Stimulated activated CD8-positive, alpha-beta memory T cell treated with anti-CD3 and anti-CD28 coated beads, Interleukin-2, amount 100 ng/mL, for 1 hour (primary cell): ENCODE measurements at places on chromosomes 3 and 15.

GRCh38 chr15:59997070-59997701, 6.9 kb upstream of the FOXB1 start:
- DNase-seq, result peak; percentile 31

- DNase-seq, result no peak
These were observed 211.5 kb downstream of the NECTIN3 start for GRCh38 chr3:111283165-111283564.

- no peak for DNase-seq
These were observed 297.7 kb upstream of the CHRM5 start for GRCh38 chr15:33670567-33670966.

- no peak for DNase-seq
These were observed 83.8 kb upstream of the PPIB start for GRCh38 chr15:64246364-64247189.

GRCh38 chr3:127256733-127257271, 31.0 kb downstream of the PRR20G start:
- DNase-seq, result no peak

- DNase-seq, result no peak
These were observed 6.5 kb downstream of the RUBCN start for GRCh38 chr3:197730200-197730599.

DNA sequence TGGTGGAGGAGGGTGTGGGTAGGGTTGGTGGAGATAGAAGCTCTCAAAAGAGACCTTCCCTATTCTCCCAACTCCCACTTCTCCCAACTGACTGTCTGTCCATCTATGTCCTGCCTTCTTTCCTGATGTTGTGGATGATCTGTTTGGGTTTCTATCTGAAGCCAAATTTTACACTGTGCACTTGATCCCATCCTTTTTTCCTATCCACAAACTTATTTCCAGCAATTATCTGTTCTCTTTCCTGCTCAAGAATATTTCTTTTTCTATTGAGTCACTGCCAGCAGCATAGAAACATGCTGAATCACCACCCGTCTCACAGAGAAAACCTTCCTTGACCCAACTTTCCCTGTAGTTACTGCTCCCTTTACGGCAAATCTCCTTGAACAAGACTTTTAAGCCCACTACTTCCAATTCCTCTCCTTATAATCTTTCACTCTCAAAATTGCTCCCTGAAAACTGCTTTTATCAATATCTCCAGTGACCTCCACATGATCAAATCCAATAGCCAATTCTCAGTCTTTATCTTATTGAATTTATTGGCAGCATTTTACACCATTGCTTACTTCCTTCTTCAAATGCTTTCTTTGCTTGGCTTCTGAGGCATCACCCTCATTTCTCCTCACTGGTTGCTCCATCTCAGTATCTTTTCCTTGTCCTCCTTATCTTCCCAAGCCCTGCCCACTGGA, 141.2 kb upstream of the SLC7A14 start:
- no peak for DNase-seq

GRCh38 chr3:88912294-88912877, 195.0 kb upstream of the EPHA3 start:
- DNase-seq, result no peak

DNA sequence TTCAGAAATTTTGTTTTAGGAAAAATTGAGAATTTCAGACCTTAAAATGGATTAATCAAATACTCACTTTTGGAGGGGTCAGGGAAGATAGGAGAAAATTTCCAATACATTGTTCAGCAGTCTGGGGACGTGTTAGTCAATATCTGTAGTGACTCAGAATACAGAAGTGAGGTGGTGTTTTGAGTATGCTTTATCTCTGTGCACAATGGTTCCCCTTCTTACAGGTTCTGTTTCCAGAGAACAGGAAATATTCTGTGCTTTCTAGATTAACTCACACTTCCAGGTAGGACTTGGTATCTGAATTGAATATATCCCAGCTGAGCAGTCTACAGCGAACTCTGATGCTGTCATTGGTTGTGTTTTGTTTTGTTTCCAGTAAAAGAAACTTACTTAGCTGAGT, 30.7 kb upstream of the CCDC54 start:
- no peak for DNase-seq

DNA sequence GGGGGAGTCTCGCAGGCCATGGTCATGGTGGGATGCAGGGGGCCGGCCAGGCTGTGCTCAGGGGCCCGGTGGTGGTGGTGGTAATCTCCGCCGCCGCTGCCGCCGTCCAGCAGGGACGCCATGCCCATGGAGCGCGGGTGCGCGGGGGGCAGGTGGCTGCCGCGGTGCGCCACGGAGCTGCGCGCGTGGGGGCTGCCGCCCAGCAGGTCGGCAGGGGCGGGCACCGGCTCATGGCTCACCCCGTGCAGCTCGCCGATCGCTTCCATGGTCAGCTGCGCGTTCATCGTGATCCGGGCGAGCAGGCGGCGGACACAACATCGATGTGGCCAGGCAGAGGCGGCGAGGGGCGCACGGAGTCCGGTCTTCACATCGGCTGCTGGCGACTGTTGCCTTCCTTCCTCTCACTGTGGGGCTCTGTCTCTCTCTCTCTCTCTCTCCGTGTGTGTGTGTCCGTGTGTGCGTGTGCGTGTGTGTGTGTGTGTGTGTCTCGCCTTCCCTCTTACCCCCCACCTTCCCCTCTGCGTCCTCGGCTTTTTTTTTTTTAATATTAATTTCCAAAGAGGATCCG, 451 bp downstream of the ONECUT1 start:
- no peak for DNase-seq

DNA sequence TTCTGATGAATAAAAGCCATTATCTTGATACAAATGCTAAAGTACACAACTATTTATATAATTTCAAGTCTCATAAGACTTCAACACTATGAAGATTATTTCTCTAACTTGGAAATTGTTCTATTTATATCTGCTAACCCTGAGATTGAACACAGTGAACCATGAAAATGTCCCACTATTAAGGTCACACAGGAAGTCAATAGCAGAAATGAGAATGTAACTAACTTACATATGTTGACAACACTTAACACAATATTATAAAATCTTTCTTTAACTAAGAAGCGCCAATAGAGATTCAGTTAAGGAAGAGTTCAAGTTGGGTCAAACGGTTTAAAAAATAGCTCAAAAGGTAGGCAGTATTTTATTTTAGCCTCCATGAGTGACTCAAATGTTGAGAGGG, 551.8 kb upstream of the CBLB start:
- no peak for DNase-seq

DNA sequence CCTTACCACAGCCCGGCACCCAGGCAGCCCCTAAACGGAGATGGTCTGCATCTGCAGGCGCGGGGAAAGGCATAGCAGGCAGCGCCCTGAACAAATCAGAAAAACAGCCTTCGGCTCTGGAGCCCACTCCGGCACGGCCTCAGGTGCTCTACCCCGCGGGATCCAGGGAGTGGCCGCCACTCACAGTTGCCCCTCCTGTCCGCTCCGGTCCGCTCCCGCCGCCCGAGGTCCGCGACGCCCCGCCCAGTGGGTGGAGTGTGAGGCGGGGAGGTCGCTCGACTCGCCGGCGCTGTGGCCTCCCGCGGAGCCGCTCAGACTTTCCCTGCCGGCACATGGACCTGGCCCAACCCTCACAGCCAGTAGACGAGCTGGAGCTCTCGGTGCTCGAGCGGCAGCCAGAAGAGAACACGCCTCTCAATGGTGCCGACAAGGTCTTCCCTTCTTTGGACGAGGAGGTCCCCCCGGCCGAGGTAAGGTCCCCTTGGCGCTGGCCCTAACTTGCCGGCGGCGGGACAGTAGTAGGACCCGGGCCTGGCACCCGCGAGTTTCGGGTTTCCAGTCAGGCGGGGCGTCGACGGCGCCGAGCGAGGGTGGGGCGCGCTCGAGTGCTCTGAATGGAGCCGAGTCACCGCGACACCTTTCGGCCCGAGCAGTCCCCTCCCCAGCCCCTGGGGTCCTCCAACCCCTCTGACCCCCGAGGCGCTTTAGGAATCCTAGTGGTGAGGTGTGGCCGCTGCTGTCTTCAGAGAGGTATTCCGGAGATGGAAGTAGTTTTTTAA, at the start of gene C3orf52:
Gene C3orf52 (plus strand): TSS at position 314 of the 779 bp plus-strand sequence. CDS start 19 bp downstream, at position 333.
- peak; percentile 12 for DNase-seq

DNA sequence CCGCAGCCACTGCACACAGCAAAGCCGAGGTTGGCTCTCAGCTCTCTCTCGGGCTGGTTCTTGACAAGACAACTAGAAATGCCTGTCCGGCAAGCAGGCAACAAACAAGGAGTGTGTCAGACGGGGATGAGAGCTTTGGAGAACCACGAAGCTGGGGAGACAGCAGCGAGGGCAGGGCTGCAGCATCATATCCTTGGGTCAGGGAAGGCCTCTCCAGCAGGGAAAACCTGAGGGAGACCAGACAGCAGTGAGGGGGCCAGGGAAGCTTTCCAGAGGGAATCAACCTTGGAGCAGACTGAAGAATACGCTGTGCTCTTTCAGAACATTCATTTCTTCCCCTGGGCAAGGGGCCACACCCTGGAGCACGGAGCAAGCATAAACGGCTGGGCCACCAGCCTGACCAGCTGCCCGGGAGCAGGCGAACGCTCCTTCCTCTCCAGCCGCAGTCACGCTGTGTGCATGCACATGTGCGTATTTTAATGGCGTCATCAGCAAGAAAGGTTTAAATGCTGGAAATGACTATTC, 58.7 kb downstream of the CHSY1 start:
- no peak for DNase-seq

DNA sequence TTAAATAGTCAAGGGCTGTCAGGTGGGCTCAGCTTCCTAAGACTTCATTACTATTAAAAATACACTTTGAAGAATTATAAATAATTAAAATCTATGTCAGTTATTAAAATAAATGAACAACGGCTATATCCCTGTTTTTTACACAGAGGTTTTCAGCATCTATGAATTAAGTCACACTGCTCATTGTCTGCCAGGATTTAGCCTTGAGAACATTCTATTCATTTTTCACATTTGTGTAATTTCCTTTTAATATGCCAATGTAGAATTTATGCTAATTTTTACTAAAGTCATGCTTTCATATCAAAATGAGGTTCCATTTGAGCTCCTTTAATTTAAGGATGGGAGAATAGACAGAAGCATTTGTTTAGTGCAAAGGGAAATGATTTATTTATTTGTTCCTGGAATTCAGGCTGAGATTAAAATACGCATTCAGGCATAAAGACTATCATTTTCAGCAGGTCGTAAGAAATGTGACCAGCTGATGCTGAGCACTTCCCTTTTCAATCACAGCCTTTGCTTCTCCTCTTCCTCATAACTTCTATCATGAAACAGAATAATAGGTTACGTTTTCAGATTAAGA, 345.1 kb downstream of the MFSD1 start:
- DNase-seq, result no peak

DNA sequence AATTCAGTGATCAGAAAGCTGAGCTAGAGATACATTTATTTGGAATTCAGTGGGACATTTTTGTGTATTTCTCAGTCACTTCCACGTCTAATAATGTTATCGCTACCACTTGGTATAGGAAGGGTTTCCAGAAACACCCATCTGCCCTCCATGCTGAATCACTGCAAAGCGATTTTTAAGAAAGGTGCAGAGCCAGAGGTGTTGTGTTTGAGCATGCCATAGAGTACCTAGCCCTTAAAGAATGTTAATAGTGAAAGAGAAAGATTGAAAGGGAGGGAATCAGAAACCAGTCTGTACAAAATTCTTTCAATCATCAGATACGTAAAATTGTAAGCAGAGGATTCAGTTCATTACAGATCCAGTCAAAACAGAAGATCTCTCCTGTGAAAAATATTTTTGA, 80.1 kb upstream of the ARL6 start:
- DNase-seq, result no peak

DNA sequence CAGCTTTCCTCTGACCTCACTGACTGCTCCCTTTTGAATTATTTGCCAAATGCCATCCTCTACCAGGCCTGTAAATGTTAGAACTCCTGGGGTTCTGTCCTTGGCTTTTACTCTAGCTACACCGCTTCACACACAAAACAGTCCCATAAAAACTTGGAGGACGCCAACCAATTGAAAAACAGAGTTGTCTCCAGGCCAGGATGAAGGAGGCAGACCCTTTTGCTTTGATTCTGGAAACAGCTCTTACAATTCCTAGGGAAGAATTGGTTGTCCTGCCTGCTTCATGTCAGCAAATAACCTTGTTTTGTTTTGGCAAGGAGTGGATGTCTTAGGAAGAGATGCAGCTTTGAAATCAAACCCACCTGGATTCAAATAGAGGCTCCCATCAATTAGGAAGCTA, 375.5 kb downstream of the UNC13C start:
- no peak for DNase-seq

GRCh38 chr3:134312873-134313846, 61.1 kb downstream of the AMOTL2 start:
- no peak for DNase-seq

DNA sequence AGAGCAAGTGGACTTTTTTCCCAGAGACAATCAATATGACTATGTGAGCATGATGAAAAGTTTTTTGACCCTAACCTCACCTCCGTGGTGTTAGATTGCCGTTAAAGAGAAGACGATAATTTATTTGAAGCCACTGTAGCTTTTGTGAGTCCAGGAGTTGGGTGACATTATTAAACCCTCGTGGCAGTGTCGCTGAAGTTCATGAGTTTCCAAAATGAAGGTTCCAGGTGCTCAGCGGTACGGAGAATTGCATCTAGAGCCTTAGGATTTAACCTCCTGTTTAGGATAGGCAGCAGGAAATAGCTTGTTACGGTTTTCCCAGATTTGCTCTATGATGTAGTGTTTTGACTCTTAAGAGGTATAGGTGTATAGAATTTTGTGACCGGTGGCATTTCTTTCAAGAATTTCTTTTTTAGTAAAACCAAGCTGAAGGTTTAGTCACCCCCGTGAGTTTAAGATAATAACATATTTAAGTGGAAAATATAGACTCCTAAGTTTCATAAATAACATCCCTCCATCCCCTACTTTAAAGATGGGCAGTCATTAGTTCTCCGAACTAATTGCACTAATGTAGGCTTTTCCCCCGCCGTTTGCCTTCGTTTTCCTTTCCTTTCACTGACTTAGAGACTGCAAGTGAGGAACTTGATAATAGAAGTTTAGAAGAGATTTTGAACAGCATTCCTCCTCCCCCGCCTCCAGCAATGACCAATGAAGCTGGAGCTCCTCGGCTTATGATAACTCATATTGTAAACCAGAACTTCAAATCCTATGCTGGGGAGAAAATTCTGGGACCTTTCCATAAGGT, 2.0 kb downstream of the SMC4 start:
- no peak for DNase-seq

- DNase-seq, result no peak
These were observed 46.2 kb downstream of the CTDSPL start for GRCh38 chr3:37907906-37908305.
